ENCODE measurements at places on chromosomes 4 and X.

DNA sequence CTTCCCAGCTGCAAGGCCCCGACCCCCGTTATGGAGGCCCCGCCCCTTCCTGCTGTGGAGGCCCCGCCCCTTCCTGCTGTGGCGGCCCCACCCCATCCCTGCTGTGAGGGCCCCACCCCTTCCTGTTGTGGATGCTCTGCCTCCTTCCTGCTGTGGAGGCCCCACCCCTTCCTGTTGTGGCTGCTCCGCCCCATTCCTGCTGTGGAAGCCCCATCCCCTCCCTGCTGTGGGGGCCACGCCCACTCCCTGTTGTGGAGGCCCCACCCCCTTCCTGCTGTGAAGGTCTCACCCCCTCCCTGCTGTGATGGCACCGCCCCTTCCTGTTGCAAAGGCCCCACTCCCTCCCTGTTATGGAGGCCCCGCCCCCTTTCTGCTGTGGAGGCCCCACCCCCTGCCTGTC is 104.9 kb upstream of the PSAPL1 start:
- peak; percentile 25 for DNase-seq

DNA sequence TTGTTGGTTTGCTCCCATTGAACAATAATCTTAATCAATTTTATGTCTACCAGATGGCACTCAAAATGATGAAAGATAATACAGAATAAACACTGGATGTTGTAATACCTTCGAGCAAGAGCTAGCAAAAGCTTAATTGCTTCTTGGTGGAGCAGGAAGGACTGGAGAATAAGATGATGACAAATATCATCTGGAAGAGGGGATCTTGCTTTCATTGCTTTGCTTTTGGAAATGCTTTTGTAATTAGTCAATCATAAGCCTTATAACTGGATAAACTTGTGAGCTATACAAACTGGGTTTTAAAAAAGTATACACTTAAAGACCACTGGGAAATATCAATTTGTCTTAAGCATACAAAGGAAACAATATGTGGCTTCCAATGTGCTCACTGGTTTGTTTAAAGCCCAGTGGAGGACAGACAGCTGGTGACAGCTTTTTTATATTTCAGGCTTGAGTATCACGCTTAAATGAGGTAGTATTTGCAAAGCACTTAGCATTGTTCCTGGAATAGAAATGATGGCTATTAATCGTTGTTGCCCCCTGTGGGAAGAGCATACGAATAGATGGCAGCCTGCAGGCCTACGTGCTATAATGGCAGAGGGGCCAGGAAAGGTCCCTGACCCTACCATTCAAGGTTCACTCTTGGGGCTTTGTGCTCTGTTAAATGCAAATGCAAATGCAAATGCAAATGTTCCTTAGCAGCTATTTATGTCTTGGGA is 61.2 kb downstream of the TMEM150C start:
- DNase-seq, result peak; percentile 34

DNA sequence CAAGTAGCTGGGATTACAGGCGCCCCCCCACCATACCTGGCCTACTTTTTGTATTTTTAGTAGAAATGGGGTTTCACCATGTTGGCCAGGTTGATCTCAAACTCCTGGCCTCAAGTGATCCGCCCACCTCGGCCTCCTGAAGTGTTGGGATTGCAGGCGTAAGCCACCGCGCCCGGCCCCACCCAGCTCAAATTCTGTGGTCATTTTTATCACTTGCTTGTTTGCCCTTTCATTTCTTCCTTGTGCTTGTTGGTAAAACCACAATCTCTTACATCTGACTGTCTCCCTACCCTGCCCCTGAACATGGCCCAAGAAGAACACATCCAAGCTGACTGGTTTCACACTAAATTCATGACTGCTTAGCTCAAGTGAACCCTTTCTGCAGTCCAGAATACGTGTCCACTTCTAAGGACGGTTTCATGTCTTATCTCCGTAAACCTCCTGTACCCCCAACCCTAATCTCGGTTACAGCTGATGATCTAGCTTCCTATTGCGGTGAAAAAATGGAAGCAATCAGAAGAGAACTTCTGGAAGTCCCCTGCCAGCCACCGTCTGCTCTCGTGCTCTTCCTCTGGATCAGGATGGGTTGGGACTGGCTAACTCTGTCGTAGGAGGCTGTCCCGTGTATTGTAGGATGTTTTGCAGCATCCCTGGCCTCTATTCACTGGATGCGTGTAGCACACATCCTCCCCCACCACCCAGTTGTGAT is 5.4 kb upstream of the RS1 start:
- no peak for DNase-seq

- no peak for DNase-seq
Measured at GRCh38 chr4:28228561-28229491, 1368.2 kb downstream of the STIM2 start.

Measured in fibroblast of skin of back (primary cell).